CD4-positive, CD25-positive, alpha-beta regulatory T cell (primary cell): ENCODE measurements at places on chromosomes 6 and 20.

DNA sequence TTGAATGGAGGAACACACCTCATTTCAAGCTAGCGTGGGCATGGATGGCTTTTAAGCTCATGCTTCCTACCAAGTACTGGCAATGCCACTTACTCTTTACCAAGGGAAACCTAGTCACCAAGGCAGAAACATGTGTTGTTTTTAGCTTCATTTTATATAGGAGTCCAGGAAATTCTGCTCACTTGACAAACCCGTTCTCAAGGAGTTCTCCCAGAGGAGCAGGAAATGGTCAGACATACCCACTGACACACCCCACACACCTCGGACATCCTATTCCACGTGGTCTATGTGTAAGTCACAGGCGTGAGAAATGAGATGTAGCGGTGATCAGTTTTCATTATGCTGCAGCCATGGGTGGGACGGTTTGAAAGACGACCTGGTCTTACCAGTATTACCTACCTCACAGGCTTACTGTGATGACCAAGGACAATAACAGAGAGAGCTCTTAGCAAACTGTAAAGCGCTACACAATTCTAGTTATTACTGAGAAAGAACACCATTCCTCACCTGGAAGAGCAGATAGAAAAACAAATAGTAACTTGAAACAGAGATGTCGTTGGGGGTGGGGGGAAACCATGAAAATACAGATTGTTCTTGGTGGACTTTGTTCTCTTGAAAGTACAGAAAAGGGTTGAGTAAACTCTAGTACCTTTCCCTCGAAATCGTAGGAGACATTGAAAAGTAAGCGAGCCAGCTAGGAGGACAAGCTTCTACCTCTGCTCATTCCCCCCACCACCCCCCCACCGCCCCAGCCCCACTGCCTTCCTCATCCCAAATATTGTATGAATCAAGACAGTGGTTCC lies 1.7 kb downstream of the CNKSR3 start:
- no peak for DNase-seq

GRCh38 chr6:45586216-45587171 lies 208.8 kb upstream of the SUPT3H start:
- DNase-seq: peak; percentile 43

DNA sequence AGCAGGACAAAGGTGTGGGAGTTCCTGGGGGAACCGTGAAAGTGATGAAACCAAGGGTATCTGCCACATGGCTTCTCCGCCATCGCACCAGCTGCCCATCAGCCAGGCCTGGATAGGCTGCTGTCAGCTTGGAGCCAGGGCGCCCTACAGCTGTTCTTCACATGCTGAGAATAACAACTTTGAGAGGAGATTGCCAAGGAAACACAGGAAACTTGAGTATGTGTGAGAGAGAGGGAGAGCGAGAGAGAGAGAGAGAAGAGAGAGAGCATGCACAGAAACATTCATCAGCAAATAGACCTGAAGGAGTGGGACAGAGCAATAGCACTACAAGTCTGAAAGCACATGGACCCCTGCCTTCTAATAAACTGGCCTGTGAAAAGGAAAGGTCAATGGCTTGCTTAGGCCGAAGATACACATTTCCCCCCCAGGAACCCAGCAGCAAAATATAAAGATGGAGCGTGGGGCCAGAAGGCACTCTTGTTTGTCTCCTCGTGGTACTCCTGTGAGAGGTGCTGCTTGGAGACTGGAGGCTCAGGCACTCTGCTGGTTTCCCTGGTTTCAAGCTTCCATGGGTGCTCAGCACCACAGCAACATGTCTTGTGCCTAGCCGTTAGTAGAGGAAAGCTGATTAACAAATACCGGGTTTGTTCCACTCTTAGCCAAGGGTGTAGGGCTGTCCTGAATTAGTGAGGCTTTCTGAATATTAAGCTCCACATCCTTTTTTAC lies 53.0 kb downstream of the SNAP25 start:
- no peak for DNase-seq

- DNase-seq: no peak
These were observed 64.7 kb upstream of the APCDD1L start for GRCh38 chr20:58579819-58580473.

GRCh38 chr20:19807946-19808330 lies 49.9 kb downstream of the RIN2 start:
- no peak for DNase-seq

- DNase-seq: no peak
These were observed 36.0 kb downstream of the C20orf203 start for GRCh38 chr20:32637738-32638137.

DNA sequence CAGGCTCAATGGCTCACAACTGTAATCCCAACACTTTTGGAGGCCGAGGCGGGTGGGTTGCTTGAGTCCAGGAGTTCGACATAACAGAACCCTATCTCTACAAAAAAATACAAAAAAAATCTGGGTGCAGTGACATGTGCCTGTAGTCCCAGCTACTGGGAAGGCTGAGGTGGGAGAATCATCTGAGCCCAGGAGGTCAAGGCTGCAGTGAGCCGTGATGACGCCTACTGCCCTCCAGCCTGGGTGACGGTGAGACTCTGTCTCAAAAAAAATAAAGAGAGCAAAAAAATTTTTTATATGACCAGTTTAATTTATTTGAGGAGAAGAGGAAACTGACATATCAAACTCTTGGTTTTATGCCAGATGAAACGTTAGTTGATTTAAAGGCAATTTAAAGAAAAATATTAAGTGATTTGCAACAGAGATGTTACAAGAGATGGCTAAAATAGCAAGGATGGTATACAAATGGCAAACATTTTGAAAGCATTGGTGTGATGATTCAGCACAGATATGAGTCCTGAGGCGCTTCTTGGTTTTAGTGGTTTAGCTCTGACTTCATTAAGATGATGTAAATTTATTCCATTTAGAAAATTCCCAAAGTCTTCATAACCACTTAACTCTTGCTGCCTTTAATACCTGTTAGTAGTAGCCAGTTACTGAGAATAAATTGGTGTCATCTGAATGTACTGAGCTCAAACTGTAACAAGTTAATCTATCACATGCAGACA lies 17.7 kb downstream of the GTF2H5 start:
- no peak for DNase-seq

DNA sequence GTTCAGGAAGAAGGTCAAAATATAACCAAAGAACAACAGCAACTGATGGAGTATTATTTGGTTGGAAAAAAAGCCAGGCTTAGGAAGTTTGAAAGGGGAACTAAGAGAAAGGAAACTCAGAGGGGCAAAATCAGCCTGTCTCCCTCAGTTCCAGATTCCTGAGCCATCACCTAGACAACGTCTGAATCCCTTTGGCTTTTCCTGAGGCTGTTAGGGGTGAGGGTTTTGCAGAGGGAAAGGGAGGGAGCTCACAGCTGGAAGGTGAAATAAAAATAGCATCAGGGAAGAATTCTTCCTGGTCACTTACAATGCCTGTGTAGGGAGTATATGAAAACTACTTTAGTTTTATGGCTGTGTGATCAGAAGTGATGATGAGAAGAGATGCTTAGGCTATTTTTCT lies 100.5 kb downstream of the SOBP start:
- no peak for DNase-seq
